ENCODE measurements at places on chromosomes 16 and 17. TPM values are rescaled to one million over a fixed set of nuclear protein-coding genes. Genes with fewer than 3 reads are reported as not detected.

- DNase-seq, result no peak
Measured at GRCh38 chr16:68377221-68377620, 66.4 kb downstream of the PRMT7 start.

- no peak for DNase-seq
Measured at GRCh38 chr16:84087466-84088151, 29.1 kb downstream of the MBTPS1 start.

- peak; percentile 73 for DNase-seq
Measured at GRCh38 chr16:66344533-66345145, 21.9 kb upstream of the CDH5 start.

GRCh38 chr16:11225677-11226549, 30.1 kb downstream of the SOCS1 start:
- no peak for DNase-seq

- no peak for DNase-seq
Measured at GRCh38 chr17:5772720-5773119, 188.4 kb upstream of the NLRP1 start.

DNA sequence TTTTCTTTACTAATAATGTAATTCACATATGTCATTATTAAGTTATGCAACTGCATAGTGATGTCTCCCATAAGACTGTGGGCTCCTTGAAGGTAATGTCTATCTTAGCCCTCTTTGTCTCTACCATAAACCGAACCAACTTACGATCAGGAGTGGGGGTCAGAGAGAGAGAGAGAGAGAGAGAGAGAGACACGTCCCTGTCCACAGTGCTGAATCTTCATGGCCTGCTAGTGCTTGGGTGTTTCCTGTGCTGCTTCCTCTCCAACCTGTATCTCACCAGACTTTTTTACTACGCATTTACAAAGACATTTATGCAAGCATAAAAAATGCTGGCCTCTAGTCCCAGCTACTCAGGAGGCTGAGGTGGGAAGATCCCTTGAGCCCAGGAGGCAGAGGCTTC, 52.2 kb upstream of the HAPSTR1 start:
- peak; percentile 30 for DNase-seq

GRCh38 chr16:17970816-17971331, 365.7 kb downstream of the NPIPA8 start:
- DNase-seq, result peak; percentile 2

DNA sequence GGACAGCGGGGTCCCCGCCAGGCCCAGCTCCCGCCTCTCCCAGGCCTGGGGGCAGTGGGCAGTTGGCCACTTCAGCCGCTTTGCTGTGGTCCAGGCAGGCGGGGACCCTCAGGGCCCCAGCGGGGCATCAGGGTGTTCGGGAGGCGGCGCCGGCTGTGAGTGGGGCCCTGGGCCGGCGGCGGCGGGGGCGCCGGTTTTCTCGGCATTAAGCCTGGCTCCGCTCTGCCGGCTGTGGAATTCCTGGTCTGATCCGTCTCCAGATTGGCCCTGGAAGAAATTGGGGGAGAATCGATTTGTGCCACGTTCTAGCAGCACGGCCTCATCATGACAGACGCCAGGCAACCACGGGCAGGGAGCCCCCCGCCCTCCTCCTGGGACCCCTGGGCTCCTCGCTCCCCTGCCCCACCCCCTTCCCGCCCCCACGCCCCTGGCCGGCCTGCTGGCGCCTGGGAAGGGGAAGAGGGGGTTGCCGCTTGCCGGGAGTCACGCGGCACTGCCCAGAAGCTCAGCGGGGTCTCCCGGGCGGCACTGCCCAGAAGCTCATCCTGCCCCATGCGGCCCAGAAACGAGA, 28.6 kb upstream of the SSTR5 start:
- DNase-seq, result peak; percentile 38

DNA sequence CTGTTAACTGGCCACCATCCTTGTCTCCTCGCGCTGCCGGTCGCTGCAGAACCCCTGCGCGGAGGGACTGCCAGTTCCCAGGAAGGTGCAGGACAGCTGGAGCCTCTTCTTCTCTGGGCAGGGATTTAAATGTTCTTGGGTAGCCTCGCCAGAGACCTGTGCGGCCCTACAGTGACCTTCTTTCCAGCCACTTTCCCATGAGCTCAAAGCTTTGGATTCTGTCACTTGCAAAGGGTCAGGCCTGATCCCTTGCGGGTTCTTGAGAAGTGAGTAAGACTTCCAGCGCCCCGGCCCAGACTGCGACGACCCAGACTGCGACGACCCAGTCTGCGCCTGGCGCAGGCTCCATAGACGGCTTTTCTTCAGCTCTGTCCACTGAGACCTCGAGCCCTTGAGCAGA, 1.4 kb upstream of the SLFN5 start:
- DNase-seq, result no peak

DNA sequence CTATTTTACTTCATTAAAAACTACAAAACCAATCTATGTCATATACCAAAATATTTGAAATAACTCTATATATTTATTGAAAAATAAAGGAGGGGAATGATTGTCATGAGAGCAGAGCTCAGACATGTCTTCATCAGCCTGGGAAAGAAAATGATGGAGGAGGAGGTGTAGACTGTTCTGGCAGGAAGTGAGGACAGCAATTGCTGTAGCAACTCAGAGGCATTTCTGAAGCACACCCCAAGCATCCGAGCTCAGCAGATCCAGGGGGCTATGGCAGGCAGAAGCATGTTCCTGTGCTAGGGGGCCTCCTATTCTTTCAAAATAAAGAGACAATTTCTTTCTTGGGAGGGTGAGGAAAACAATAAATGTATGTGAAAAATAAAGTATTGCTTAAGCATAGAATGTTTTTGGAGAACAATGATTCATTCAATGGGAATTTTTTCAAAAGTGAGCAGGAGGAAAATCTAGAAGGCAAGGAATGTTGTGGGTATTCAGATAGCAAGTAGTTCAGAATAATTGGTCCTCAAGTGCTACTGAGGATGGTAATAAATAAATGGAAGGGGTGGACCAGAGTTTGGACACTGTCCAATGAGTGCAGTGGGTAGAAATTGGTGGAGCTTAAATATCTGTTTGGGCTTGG, 383.4 kb downstream of the CDH11 start:
- peak; percentile 68 for DNase-seq

GRCh38 chr16:15993946-15994665, 44.7 kb downstream of the ABCC1 start:
- DNase-seq, result peak; percentile 69

DNA sequence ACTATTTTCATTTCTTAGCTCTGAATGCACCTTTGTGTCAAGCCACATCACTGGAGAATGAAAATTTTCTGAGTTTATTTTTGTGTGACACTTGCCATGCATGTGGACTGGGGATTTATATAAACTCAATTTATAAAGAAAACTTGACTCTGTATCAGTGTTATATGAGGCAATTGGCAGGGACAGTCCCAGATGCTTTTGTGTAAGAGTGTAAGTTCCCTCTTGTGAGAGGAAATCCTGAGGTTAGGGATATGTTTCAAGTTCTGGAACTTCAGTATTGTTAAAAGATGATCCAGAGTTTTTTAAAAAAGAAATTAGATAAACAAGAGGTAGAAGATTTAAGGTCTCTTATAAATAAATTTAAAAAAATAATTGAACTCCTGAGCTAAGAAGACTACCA, 10.9 kb upstream of the CCL8 start:
- DNase-seq, result no peak

DNA sequence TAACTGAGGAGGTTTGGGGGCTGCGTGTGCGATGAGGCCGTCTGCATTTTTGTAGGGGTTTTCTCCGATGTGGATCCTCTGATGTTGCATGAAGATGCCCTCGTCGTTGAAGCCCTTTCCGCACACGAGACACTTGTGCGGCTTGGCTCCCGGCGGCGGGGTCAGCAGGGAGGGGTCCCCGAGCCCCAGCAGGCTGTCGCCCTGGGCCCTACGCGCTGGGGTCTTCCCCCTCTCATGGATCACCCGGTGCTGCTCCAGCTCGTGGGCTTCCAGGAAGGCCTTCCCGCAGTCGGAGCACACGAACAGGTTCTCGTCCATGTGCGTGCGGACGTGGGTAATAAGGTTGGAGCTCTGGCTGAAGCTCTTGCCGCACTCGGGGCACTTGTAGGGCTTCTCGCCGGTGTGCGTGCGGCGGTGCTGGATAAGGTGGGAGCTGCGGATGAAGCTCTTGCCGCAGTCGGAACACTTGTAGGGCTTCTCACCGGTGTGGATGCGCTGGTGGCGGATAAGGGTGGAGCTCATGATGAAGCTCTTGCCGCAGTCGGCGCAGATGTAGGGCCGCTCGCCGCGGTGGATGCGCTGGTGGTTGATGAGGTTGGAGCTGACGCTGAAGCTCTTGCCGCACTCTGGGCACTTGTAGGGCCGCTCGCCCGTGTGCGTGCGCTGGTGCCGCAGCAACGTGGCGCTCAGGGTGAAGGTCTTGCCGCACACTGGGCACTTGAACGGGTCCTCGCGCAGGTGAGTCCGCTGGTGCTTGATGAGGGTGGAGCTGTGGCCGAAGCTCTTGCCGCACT, 4.3 kb downstream of the ZNF629 start:
- DNase-seq, result no peak

GRCh38 chr16:7792346-7792745, 459.7 kb downstream of the RBFOX1 start:
- DNase-seq, result no peak

GRCh38 chr17:28723159-28723835, 2.7 kb downstream of the TLCD1 start:
- no peak for DNase-seq

DNA sequence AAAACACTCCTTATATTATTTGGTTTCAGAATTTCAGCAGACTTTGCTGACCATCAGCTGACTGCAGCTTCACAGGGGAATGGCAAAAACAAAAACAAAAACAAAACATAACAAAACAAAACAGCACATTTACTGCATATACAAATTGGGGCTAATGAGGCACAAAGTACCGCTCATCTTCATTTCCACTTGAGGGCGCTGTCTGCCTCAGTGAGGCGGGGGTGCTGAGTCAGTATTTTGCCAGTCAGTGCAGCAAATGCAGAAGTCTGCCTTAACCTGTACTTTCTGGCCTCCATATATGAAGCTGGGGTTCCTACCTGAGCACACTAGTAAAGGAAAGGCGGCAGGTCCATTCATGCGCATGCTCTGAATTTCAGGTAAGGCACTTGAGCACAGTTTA, 13.5 kb upstream of the DYNLRB2 start:
- DNase-seq, result peak; percentile 50

- DNase-seq, result no peak
Measured at GRCh38 chr16:4772351-4772750, 5.4 kb upstream of the ZNF500 start.

- DNase-seq, result no peak
Measured at GRCh38 chr17:28468781-28469180, 4.7 kb upstream of the SLC13A2 start.

- no peak for DNase-seq
Measured at GRCh38 chr16:82945420-82946101, 318.8 kb downstream of the CDH13 start.

GRCh38 chr17:78174346-78174869, 6.0 kb downstream of the SYNGR2 start:
- DNase-seq, result no peak

DNA sequence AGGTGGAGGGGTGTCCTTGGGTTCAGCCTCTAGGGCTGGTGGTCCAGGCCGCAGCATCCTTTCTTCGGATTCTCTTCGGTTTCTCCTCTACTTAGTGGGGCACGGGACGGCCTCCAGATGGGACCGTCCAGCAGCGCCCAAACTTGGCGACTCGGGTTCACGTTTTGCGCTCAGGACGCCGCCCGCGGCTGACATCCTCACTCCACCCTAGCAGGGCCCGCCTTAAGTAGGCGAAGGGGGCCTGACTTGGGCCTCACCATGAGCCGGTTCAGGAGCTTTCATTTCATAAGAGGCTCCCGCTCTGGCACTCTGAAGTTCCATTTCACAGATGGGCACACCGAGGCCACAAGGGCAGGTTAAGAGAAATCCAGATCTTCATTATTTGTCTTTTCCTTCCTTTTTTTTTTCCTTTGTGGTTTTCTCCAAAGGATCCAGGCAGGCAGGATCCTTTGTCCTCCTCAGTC, 141.2 kb downstream of the SEC14L1 start:
- DNase-seq, result no peak

GRCh38 chr17:77935121-77935571, 23.4 kb upstream of the TNRC6C start:
- no peak for DNase-seq

DNA sequence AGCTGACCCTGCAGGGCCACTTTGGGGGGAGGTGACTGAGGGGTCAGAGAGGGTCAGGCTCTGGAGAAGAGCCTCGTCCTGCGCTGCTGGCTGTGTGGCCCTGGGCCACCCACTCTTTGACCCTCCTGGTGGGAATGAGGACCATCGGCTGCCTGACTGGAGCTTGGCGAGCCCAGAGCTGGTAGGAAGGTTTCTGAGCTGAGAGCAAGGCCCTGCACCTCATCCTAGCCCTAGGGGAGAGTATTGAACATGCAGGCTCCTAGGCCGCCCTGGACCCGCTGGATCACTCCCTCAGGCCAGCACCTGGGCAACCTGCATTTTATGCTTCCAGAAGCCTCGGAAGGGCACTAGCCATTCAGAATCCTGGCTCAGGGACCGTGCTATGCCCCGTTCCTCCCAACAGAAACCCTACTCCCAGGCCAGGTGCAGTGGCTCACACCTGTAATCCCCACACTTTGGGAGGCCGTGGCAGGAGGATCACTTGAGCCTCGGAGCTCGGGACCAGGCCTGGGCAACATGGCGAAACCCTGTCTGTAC, 14.5 kb downstream of the MAP2K3 start:
- peak; percentile 1 for DNase-seq

GRCh38 chr16:78375055-78375679, 275.7 kb downstream of the WWOX start:
- DNase-seq, result no peak

GRCh38 chr16:76661691-76662235, 384.6 kb downstream of the CNTNAP4 start:
- DNase-seq, result no peak

The RAD51C gene
- total RNA-seq, result 17.2 TPM

The KRT20 gene
- total RNA-seq, result not detected

The RDM1 gene
- total RNA-seq, result not detected

The CES5A gene
- not detected for total RNA-seq

The P2RX5 gene
- 4.0 TPM for total RNA-seq

The ZFHX3 gene
- 2.7 TPM for total RNA-seq

The TBC1D3C gene
- not detected for total RNA-seq

The CCL15 gene
- total RNA-seq, result not detected

The PMP22 gene
- 67.2 TPM for total RNA-seq

The KREMEN2 gene
- total RNA-seq, result not detected

The HID1 gene
- total RNA-seq, result not detected

The NPW gene
- total RNA-seq, result not detected
